ENCODE measurements at places on chromosomes 2 and 18.

- no peak for DNase-seq
Measured at GRCh38 chr2:23009545-23010149, 375.3 kb upstream of the KLHL29 start.

DNA sequence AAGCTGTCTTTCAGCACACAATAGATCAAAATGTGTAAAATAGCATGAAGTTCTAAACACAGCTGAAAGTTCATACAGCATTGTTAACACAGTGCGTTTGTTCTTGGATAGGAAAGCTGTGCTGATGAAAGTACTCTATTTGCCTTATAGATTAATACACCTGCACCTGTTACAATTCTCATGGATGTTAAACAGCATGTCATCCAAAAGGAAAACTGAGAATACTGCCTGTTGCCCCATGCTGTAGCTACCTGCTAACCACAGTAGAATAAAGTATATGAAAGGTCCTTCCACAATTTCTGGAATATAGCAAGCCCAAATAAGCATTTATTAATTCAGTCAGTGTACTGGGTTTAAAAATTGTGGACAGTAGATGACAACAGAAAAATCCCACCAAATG, 166.7 kb upstream of the DTNA start:
- no peak for DNase-seq

DNA sequence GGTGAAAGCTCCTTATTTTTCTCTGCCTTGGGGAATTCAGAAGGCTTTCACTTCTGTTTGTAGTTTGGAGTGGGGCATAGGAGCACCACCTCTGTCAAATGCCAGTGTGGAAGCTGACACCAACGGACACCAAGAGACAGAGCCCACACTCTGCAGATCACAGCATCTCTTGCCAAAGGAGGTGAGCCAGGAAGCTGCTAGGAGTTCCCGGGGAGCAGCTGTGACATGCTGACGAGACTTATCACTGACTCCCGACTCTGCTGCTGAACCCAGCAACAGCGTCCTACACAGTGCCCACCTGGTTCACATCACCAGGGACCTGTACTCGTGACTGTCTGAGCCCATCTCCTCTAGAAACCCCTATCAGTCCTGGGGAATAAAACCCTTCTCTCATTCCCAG, 8.1 kb downstream of the TEX51 start:
- DNase-seq, result no peak

GRCh38 chr2:212845941-212846340, 305.5 kb downstream of the IKZF2 start:
- peak; percentile 3 for DNase-seq

- no peak for DNase-seq
Measured at GRCh38 chr18:3985020-3985419, 470.1 kb downstream of the DLGAP1 start.

DNA sequence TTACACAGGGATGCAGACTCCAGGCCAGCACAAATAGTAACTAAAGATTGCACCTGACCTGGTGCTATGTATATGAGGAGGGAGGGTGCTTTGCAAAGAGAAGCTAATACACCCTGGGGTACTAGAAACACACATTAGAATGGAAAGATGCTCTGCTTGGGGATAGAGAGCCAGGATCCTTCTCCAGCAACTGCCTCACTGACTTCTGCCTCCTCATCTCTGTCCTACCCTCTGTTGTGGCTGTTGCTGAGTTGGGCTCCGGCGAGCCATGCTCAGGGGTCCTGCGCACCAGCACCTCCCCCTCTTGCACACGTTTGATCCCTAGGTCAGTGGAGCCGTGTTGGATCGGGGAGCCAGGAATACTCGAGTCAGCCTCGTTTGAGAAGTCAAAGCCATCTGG, 23.7 kb upstream of the ORC2 start:
- no peak for DNase-seq

GRCh38 chr2:64277101-64277849, 133.1 kb upstream of the PELI1 start:
- DNase-seq, result no peak

DNA sequence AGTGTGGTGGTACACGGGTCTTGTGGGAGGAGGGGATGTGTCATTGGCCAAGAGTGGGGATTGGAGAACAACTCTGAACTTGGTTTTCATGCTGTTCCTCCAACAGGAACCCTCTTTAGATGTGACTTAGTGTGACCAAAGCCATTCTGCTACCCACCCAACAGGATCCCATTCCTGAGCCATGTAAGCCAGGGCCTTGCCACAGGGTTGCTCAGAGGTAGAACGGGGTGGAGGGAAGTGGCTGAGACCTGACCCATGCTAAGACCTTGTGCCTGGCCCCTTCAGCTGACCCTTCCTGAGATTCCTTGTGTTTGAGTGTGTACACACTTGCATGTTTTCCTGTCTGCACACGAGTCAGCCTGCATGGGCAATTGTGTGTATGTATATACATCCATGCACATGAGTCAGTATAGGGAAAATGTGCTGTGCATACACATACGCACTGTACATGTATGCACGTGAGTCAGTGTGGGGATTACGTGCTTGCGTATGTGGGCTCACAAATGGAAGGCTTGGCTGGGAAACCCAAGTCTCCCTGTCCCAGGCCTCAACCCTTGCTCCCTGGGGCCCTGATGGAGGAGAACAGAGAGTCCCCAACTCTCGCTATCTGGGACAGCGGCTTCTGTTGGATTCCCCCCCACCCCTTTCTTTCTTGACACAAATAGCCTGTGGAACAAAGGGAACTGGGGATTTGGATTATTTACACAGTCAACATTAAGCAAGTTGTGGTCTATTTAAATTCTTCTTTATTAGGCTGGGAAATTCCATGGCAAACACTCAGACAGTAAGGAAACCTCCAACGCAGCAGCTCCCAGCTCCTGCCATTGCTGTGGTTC, 339.8 kb downstream of the DYSF start:
- DNase-seq, result no peak

DNA sequence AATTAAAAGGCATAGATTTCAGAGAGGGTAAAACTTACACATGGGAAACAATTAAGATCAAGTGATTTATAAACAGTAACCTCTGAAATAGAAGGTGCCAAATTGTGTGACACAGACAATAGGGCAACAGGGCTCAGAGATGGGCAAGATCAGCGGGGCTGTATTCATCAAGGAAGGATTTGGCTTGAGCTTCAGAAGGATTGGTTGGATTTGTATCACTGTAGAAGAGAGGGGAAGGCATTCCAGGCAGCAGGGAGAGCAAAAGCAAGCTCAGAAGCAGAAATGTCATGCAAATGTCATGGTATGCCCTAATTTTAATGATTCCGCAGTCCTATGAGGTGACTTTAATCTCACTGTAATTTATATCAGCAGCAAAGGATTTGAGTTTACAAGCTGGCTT, 415.0 kb upstream of the NRP2 start:
- no peak for DNase-seq

DNA sequence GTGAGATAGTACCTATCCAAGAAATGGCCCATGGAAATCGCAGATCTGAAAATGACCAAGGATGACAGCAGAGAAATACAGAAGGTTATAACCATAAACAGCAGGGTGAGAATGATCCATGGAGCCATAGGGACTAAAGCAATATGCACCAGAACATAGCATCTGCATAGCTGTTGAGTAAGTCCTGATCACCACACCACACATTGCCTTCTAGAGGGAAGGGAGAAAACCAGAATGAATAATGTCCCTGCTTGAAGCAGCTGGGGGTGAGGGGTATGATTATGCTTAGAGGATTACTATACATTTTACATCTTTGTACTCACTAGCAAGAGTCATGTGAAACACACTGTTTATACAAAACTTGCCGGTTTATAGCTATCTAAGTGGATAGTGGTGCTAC, 350.4 kb downstream of the MBD2 start:
- no peak for DNase-seq

DNA sequence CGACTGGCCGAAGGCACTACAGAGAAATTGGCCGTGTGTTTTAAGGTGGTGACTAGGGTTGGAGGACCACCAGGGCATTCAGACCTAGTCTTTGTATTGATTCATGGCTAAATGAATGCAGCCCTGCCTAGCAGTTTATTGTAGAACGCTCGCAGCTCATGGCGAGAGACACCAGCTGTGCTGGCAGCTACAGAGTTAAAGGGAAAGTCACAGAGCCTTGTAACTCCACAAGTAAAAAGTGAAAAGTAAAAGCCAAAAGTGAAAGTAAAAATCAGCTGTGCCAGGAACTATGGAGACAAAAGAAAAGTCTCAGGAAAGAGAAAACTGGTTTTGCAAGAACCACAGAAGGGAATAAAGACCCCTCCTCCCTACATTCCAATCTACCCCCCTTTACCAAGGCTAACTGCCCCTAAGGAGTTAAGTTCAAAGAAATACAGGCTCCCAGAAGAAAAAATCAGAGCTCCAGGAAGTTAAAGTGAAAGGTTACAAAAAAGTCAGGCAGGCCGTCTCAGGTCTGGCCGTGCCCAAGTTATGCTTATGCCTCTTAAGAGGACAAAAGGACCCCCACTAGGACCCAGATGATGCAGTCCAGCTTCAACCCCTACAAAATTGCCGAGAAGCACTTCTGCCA, 46.4 kb upstream of the SELENOI start:
- peak; percentile 76 for DNase-seq

DNA sequence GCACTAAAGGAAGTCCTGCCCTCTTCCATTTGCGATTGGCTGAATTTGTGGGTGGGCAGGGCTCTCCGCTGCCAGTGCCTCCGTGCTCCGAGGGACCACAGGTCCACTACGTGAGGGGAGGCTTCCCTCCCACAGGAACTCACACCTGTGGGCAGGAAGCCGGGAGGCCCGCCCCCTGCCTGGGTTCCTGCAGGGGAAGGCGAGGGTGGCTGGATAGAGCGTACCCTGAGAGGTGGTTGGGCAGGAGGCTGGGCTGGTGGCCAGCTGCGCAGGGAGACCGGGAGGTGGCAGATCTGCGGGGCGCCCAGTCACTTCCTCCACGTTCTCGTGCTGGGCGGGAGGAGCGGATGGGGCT, 47.0 kb upstream of the PTH2R start:
- no peak for DNase-seq

DNA sequence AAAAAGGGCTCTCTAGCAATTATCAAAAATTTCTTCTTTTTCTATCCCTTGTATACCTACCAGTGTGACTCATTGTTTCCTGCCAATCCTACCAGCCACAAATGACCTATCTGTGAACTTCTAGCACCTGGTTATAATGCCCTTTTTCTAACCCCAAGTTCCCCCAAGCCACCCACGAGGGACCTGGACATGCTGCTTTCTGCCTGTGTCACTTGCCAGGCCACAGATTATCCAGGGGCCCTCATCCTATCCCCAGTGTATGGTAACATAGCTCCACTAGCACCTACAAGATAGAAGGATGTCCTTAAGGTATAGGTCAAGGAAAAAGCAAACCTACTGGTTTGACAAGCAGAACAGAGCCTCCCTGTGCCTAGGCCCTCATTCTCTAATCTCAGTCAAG, 26.8 kb downstream of the AAK1 start:
- DNase-seq, result peak; percentile 39

- no peak for DNase-seq
Measured at GRCh38 chr2:113876503-113877387, 13.1 kb upstream of the ACTR3 start.

DNA sequence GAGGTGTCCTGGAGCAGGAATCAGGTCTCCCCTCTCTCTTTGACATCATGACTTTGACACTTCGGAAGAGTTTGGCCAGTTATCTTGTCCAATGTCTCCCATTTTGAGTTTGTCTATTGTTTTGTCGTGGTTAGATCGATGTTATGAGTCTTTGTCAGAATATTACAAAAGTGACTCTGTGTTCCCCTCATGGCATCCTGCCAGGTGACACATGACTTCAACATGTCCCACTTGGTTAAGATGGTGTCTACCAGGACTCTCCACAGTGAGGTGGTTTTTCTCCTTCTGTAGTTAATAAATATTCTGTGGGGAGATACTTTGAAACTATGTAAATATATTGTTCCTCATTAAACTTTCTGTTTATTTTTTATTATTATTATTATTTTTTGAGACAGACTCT, 76.6 kb upstream of the BZW1 start:
- DNase-seq, result no peak

GRCh38 chr2:240672076-240672700, 10.5 kb downstream of the AQP12B start:
- no peak for DNase-seq

DNA sequence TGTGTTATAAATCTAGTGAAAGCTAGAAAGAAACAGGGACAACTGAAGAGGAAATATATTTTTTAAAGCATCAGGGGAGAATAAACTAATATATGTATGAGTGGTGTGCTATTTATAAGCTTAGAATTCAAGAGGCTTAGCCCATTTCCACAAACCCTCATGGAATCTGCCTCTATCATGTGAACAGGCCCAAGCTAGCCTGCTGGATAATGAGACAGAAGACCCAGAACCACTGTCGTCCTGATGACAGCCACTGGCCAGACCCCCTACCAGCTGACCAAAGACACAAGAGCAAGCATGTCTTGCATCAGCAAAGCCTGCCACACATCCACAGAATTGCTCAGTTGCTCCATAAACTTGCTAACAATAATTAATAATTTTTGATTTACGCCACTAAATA, 382.3 kb upstream of the NXPH2 start:
- no peak for DNase-seq

Measured in endothelial cell of umbilical vein (primary cell).